Activated CD4-positive, CD25-positive, alpha-beta regulatory T cell (primary cell): ENCODE measurements at places on chromosomes 6 and 20.

- DNase-seq, result no peak
These were observed 65.4 kb upstream of the FBXL4 start for GRCh38 chr6:99013145-99013544.

DNA sequence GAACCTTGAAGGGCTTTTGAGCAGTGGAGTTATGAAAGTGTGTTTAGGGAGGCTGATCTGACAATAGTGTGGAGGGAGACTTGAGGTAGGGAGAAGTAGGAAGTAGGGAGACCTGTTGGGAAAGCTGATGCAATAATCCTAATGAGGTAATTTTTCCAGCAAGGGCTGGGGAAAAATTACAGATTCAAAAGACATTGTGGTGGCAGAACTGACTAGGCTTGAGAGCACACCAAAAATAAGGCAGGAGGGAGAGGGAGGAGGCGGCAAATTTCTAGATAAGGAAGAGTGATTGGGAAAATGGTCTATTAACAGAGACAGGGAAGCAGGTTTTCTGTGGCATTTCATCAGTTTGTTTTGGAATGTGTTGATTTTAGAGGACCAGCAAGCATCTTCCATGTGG lies 5.5 kb downstream of the PRRT1 start:
- DNase-seq, result no peak

DNA sequence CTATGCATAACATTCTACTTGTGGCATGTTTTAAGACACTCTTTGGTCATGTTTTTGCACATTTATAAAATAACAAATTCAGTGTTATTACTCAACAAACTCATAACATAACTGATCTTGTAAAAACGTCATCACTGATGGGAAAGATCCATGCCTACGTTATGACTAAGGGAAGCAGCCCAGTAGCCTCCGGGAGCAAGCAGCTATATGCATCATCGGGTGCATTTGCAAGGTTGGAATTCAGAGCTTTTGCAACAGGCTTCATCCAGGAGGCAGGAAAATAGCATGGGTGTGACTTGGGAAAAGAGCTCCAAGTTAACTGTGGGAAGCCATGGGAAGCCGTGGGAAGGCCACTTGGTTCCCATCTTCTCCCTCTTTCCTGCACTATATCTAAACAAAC lies 271.6 kb upstream of the SGK1 start:
- DNase-seq, result no peak

DNA sequence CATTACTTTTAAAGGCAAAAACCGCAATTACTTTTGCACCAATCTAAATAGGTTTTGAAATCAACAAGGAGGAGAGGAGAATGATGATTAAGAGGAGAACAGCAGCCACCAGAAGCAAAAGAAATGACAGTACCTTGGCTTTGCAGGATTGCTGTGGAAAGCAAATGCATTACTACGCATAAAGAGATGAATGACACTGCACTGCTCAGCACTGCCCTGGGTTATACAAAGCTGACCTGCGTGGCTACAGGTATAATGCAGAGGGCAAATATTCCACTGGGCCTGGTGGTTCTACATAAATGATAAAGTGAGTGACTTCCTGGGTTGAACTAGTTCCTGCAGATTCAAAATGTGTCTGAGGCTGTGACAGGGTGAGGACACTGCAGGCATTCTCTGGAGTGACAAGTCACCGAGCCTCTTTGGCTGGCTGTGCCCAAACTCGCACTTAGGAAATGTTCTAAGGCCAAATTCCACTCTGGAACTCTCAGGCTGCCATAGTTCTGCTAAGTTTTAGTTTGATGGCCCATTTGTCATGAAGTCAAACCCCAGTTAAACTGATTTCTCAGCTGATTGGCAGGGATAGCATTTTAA lies 78.6 kb downstream of the INSM1 start:
- DNase-seq, result no peak

DNA sequence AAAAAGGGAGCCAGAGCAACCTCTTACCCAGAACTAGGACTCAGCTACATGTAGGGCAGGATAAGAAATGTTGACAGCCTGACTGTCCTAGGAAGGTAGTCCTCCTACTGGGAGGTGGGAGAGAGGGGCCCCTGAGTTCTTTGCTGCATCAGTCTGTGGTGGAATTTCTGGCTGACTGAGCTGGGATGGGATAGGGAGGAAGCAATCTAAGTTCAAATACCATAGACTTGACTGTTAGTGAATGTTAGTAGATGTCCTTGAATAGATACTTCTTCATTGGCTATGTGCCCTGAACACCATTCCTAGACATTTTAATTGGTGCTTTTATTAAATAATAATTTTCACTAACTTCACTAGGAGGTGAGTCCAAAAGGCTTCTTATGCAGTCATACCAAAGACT lies 1343.6 kb upstream of the CITED2 start:
- DNase-seq, result no peak

DNA sequence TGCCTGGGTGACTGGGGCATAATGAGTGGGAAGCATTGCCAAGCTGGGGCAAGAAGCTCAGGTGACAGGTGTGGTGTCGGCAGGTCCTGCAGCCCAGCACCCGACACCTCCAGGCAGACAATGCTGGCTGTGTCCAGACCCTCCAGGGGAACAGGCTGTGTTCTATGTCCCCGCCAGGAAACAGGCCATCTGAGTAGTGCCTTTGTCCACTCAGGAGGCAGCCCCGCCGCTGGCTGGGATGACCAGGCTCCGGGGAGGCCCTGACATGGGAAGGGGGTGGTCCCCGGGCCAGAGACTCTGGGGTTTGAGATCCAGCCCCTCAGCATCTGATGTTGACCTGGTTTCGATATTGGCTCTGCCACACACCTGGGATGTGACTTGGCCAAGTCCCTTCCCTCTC lies 28.4 kb downstream of the SNPH start:
- DNase-seq, result no peak

DNA sequence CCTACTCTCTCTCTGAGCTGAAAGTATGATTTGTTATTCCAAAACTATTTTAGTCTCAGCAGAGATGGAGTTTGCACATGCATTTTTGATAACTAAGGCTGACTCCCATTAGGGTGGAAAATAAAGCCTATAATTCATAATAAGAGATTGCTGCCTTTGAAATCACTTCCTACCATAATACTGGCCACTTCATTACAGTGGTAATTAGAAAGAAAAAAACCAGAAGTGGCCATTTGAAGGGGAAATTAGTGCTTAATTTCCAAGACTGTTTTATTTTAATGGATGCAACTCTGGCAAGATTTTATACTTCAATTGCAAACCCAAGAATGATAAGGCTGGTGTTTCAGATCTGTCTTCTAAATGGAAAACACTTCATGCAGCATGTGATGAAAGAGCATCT lies 43.4 kb downstream of the SLC35B3 start:
- no peak for DNase-seq
